ENCODE measurements at places on chromosomes 2 and 18. TPM values are rescaled to one million over a fixed set of nuclear protein-coding genes. Genes with fewer than 3 reads are reported as not detected.

ATP6V1C2 gene
- 0.04 TPM for polyA plus RNA-seq

GALNT13 gene
- polyA plus RNA-seq = not detected

LRATD1 gene
- 0.11 TPM for polyA plus RNA-seq

FABP1 gene
- polyA plus RNA-seq = not detected

ZC3H8 gene
- 3.6 TPM for polyA plus RNA-seq

RAD51AP2 gene
- not detected for polyA plus RNA-seq

TEX44 gene
- polyA plus RNA-seq = not detected

PPP1R1C gene
- 0.27 TPM for polyA plus RNA-seq

NOSTRIN gene
- not detected for polyA plus RNA-seq

KRTCAP3 gene
- 0.47 TPM for polyA plus RNA-seq

UGT1A6 gene
- polyA plus RNA-seq = 0.11 TPM

UPP2 gene
- not detected for polyA plus RNA-seq

CDKL4 gene
- polyA plus RNA-seq = not detected

HAT1 gene
- polyA plus RNA-seq = 51.7 TPM

DNA sequence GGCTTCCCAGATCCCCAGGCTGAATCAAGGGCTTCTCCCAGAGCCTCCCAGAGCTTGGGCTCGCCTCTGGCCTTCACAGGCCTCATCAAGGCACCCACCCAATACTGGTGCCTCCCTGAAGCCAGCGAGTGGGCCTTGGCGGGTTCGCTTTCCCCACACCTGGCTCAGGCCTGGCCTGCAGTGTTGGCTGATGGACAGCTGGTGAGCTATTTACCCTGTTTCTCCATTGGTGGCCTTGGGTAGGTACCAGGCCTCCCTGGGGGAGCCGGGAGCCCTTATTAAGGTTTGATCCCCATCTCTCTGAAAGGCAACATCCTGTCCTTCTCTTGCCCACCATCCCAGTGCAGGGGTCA, 18.2 kb upstream of the DUSP2 start:
- no peak for DNase-seq

DNA sequence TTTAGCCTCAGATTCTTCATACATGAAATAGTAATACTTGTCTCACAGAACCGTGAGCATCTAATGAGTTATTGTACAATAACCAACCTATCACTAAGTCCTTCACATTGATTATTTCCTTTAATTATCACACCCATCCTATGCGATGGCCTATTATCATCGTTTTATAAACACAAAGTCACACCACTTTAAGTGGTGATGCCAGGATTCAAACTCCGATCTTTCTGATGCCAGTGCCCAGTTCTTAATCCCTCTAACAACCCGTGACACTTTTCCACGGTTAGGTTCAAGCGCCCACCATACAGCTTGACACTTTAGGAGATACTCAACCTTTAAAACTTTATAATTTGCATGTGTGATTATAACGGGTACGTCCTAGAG, 523 bp upstream of the ALMS1 start:
- DNase-seq = no peak

DNA sequence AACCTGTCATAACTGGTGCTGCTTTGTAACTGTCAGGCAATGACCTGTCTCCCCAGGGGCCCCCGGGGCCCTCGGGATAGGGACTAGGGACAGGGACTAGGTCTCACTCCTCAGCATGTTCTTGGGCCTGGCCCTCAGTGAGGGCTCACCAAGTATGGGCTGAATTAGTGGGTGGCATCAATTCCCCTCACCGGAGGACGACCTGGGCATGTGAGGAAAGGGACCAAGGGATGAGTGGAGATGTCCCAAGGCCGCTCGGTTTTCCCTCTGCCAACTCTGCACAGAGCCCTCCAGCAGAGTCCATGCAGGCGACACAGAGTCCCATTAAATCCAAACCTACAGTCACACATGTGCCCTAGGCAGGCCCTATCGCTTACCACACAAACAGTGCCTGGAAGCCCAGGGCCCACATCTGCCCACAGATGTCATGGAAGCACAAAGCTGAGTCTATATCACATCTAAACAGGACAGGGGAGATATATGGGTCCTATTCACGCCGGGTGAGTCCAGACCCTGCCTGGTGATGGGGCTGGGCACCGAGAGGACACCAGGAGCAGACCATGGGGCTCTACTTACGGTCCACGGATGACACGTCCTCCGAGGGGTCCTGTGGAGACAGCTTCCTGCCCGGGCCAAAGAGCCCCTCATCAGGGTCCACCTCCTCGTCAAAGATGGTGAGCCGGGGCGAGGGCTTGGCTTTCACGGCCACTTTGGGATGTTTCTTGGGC, 26.6 kb downstream of the HS1BP3 start:
- no peak for DNase-seq

DNA sequence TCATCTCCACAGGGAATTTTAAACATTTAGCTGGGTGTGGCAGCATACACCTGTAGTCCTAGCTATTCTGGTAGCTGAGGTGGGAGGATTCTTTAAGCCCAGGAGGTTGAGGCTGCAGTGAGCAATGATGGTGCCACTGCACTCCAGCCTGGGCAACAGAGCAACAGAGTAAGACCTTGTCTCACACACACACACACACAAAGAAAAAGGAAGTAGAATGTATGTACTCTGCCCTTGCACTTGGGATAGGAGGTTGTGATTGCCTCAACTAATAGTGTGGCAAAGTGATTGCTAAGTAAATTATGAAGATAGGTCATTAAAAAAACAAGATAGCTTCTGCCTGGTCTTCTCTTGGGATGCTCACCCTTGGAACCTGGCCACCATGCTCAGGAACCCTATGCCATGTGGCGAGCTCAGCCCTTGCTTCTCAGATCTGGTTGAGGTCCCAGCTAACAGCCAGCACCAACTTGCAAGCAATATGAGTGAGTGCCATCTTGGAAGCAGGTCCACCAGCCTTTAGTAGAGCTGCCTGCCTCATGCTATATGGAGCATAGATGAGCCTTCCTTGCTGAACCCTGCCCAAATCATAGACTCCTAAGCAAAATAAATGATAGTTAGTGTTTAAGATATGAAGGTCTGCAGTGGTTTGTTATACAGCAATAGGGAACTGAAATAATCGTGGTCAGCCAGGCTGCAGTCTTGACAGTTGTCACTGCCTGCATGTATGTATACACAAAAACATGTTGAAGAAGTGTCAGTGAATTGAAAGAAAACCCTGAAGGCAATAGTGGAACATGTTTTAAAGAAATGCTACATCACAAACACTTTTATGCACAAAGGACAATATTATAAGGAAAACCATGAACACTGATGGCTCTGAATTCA, 30.1 kb upstream of the PNO1 start:
- no peak for DNase-seq

DNA sequence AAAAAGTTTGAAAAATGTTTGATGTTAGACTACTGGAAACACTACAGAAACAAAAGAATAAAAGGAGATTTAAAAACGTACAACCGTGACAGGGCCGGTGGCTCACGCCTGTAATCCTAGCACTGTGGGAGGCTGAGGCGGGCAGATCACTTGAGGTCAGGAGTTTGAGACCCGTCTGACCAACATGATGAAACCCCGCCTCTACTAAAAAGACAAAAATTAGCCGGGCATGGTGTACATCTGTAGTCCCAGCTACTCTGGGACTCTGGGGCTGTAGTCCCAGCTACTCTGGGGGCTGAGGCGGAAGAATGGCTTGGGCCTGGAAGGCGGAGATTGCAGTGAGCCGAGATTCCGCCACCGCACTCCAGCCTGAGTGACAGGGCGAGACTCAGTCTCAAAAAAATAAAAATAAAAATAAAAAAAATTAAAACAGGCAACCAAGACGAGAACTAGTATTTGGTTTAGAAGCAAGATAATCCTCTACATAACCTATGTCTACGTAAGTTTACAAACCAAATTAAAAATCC, 5.8 kb downstream of the SP3 start:
- DNase-seq = no peak

DNA sequence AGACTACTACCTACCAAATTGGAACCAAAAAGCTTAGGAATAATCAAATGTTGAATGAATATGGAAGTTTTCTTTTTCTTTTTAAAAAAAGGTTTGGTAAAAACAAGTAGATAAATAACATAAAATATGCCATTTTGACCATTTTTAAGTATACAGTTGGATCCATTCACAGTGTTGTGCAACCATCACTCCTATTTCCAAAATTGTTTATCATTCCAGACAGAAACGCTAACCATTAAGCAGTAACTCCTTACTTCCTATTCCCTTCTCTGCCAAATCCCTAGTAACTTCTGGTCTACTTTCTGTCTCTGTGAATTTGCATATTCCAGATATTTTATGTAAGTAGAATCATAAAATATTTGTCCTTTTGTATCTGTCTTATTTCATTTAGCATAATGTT, 39.8 kb downstream of the CD302 start:
- DNase-seq = no peak

DNA sequence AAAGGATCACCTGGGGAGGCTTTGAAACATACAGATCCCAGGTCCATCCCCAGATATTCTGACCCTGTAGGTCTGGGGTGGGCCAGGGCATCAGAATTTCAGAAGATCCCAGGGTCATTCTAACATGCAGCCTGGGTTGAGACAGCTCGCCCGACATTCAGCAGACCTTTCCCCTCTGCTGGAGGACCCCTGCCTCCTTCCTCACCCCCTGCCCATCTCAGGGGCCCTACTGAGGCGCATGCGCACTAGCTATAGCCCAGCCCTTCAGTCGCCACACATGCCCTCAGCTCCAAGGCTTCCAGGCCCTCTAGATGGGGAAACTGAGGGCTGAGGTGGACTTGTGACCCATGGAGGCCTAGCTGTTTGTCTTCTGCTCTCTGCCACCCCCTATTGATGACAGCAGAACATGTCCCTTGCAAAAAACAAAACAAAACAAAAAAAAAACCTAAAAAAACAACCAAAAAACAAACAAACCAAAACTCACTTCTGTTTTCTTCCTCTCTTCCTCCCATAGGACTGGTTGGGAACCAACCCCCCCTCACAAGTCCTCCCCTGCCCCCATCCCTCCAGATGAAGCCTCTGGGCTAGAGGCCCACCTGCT, 91.3 kb downstream of the ZBTB7C start:
- DNase-seq = no peak

- DNase-seq = no peak
These were observed 620 bp downstream of the SLC14A1 start for GRCh38 chr18:45724601-45725000.

DNA sequence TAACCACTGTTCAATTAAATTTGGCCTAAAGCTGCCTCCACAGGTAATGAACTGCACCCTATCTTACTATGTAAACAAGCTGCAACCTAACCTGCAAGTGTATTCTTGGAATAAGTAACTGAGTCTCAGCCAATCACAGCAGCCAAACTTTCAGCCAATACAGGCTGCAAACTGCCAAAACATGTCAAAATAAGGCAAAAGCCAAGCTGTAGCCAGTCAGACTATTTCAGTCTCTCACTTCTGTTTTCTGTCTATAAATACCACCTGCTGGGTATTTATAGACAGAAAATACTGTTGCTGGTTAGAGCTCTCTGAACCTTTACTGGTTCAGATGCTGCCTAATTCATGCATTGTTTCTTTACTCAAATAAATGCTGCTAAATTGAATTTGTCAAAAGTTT, 14.3 kb downstream of the C2orf76 start:
- DNase-seq = no peak

DNA sequence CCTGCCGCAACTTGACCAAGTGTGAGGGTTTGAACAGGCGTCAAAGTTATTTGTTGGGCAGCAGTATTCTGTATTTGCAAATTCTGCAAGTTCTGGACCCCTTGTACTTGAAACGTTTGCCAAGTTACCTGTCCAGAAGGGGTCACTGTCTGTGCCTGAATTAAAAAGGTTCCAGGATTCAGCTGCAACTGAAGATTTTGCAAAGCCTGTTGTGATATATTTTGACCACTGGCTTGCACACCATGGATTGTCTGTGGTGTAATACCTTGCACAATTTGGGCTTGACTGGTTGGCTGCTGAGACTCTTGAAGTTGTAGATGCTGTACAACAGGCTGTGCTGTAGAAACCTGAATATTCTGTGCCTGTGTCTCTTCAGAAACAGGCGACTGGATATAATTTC, 10.2 kb downstream of the SP3 start:
- DNase-seq = no peak

DNA sequence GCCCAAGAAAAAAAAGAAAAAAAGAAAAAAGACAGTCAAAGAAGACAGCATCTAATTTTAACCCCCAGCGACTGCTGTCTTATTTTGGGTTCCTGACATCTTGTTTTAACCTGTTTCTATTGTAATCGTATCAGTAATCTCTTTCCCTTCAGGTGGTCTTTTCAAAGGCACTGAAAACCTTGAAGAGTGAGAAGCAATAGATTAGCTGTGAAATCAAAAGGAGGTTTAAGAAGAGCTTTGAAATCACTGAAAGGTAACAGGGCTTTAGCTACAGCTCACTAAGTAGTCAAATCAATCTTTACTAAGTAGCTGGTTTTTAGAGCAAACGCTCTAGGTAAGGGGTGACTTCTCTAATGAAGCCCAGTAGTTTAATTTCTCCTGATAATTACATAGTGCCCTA, 5.4 kb upstream of the TANC1 start:
- no peak for DNase-seq

- no peak for DNase-seq
These were observed 531.0 kb downstream of the METTL4 start for GRCh38 chr18:2040279-2040678.

DNA sequence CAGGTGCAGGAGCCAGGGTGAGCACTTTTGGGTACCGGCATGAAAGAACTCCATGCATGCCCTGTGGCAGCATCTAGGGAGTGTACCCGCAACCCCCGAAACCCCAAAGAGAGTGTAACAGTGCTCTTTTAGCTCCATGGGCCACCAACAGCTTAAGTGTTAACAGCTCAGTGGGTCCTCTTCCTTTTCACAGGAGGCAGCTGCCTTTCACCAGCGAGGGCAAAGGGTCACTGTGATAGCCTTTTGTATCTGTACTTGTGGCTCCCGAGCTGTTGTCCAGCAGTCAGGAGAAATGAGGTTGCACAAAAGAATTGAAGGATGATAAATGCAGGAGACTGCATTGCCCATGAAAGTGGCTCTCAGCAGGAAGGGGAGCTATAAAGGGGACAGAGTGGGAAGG, 1166.3 kb upstream of the ACVR2A start:
- no peak for DNase-seq

GRCh38 chr2:218010140-218010983, 7.6 kb upstream of the TNS1 start:
- no peak for DNase-seq

- DNase-seq = no peak
These were observed 127.0 kb upstream of the KLHL14 start for GRCh38 chr18:32899819-32900218.

DNA sequence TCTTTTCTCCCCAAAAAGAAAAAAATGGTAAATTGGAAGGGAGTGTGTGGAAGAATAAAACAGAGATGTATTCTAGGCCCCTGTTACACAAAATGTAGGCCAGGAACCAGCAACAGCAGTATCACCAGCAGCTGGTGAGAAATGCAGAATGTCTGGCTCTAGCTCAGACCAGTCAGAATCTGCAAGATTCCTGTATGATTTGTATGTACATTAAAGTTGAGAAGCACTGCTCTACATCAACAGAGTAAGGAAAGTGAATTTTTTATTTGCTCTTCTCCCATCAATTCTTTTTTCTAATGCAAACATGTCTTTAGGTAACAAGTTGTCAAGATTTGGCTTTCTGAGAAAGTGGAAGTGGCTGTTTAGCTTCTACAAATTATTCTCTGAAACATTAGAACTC, 235.4 kb upstream of the FANCL start:
- DNase-seq = no peak
